Stimulated activated CD4-positive, alpha-beta T cell treated with anti-CD3 and anti-CD28 coated beads, Interleukin-1b, Interleukin-23, amount 100 ng/mL, for 24 hours (primary cell): ENCODE measurements at places on chromosomes 4 and X.

- DNase-seq, result no peak
Measured at GRCh38 chrX:46260499-46260898, 284.7 kb downstream of the ZNF674 start.

DNA sequence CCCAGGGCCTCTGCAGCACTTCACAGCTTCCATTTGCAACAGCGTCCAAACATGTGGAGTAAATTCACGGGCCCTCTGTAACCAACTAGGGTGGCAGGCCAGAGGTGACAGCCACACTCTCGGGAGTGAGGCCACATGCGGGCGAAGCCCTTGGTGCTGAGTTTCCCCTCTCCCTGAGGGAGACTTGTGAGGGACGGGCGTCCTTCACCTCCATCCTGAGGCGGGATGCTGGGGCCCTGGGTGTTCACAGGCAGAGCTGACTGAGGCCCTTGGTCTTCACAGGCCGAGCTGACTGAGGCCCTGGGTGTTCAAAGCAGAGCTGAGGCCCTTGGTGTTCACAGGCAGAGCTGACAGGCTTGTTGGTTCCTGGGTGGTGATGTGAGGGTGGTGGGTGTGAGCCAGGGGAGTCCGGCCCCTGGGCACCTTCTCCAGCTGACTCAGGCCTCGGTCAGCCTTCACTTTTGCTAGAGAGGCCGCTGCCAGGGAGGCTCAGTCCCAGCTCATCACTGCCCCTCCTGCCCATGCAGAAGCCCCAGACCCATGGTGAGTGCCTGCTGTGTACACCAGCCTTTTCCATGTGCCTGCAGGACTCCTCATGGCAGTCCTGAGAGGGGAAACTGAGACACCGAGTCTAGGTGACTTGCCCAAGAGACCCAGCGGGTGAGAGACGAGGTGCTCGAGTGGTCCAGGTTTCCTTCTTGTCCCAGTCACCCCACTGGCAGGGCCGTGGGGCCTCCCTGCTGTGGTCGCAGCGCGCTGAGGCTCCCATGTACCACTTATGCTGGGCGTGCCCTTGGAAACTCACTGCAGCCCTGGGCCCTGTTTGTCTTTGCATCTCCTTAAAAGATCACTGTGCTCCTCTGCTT is 8.5 kb downstream of the WFS1 start:
- DNase-seq, result no peak

DNA sequence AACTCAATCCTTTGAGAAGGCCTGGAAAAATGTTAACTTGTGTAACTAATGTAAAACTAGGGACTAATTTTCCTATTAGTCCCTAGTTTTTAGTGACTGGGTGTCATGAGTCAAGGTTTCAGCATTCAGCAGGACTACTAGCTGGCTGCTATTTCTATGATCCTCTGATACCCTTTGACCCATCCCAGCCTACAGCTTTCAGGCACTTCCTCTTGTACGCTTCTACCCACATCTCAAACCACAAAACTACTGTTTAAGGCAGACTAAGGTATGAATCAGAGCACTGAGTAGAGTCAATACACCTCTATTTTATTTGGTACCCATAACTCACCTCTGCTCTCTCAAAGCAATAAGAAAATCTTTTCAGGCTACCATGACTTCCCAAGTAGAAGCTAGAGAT is 809.6 kb downstream of the PDHA2 start:
- DNase-seq, result no peak

DNA sequence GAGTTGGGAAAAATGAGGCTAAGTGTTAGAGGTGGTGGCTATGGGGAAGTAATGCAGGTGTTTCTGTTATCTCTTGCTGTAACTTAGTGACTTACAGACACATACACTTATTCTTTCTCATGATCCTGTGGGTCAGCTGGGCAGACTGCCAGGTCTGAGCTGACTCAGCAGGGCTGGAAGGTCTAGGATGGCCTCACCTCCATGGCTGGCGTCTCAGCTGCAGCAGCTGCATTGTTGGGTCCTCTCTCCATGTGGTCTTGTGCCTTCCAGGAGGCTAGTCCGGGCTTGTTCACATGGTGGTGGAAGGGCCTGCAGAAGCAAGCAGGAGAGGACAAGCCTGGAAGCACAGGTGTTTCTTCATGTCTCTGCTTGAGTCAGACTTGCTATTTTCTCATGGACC is 172.7 kb downstream of the NHS start:
- DNase-seq, result no peak

DNA sequence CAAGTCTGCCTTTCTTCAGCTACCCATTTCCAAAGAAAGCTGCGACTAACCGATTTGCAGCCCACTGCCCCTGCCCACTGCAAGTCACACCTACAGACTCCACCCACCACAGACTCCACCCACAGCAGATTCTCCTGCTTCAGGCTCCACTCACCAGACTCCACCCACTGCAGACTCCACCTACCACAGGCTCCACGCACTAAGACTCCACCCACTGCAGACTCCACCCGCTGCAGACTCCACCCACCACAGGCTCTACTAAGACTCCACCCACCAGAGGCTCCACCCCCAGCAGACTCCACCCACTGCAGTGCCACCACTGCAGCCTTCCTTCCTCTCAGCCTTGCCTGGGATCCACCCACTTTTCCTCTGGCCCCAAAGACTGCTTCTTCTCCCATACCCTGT is 41.3 kb downstream of the ABLIM2 start:
- no peak for DNase-seq

DNA sequence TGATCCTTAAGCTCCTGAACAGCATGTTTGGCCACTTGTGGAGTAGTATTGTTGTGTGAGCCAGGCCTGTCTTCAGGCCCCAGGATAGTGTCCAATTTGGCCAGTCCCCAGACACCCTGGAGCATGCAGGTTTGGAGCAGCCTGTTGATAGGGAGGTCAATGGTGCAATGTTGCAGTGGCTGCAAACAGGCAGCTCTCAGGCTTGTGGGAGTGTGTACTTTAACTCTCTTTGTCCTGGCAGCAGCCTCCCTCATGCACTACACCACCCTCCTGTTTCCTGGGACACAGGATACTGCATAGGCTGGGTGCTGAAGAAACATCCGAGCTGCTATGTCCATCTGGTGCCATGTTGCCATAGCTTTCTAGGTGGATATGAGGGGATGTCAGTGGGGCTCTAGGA is 24.0 kb downstream of the TECRL start:
- DNase-seq, result no peak

DNA sequence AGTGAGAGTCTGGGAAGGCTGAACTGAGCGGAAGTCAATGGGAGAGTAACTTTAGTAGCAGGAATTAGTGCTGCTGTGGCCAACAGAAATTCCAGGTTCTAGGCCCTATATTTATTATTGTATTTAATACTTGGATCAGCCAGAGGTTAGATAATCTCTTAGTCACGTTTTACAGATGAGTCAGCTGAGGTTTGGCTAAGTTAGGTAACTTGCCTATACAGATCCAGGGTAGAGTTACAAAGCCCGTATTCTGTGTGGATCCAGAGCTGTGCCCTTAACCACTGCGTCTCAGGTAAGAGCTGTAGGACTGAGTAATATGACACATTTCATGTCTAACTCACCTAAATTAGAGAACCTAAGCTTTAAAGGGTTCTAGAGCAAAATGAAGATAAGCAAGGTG is 20.5 kb downstream of the PSMD10 start:
- no peak for DNase-seq

- DNase-seq, result no peak
Measured at GRCh38 chr4:2696423-2696822, 59.7 kb downstream of the TNIP2 start.

DNA sequence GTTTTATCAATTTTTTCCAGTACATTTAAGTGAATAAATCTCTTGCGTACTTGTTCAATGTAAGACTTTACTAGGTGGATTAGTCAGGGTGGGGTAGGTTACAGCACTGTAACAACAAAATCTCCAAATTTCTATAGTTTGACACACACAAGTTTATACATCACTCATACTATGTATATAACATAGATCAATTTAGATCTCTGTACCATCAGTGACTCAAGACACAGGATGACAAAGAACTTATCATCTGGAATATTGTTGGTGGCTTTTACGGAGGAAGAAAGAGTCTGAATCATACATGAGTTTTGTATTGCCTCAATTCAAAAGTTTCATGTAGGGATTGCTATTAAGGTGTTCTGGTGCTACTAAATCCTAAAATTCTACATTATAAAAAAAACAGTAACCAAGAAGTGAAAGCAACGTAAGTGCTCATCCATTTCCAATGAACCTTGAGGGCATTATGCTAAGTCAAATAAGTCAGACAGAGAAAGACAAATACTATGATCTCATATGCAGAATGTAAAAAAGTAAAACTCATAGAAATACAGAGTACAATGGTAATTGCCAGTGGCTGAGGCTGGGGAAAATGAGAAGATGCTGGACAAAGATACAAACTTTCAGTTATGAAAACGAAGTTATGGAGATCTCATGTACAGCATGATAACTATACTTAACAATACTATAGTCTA is 98.0 kb upstream of the DKK2 start:
- no peak for DNase-seq

- no peak for DNase-seq
Measured at GRCh38 chr4:98793658-98794057, 135.2 kb upstream of the TSPAN5 start.

DNA sequence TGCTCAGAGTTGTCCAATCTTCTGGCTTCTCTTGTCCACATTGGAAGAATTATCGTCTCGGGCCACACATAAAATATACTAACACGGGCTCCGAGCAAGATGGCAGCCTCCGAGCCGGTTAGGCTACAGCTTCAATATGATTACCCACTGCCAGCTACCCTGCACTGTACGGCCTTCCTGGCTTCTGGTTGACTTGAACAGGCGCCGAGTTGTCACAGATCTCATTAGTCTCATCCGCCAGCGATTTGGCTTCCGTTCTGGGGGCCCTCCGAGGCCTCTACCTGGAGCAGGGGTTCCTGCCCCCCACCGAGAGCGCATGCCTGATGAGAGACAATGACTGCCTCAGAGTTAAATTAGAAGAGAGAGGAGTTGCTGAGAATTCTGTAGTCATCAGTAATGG is 101.2 kb upstream of the NUDT6 start:
- DNase-seq, result no peak

DNA sequence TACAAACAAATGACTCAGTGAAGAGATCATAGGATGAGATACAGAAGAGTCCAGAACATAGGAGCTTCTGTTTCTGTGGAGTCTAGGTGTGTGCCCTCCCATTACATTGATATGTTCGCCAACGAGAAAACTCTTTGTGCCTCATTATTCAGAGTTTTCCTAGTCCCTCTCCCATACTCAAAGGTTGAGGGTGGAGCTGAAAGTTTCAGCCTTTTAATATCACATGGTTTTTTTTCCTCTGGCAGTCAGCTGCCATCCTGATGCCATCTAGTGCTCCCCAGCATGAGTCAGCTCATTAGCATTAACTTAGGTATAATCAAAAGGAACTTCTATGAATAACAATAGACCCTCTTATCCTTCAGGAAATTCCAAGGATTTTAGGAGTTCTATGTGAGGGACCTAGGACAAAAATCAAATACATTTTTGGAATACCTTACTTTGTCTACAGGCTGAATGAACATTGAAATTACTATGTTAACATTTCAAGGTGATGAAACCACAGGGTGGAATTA is 559.6 kb upstream of the AMOT start:
- DNase-seq, result no peak

DNA sequence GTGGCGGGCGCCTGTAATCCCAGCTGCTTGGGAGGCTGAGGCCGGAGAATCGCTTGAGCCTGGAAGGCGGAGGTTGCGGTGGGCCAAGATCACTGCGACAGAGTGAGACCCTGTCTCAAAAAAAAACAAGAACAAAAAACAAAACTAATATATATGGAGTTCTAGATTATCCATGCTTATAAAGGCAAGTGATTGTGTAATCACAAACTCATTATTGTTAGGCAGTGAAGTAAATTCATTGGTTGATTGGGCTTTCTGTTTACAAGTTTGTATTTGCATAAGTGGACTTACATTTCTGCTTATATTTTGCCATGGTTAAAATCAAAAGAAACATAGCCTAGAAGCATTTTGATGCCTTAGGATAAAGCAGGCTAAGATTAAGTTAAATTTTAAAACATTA is 2.5 kb upstream of the UBE2D3 start:
- no peak for DNase-seq

- no peak for DNase-seq
Measured at GRCh38 chr4:31657859-31658570, 937.8 kb downstream of the PCDH7 start.
